Sigmoid colon (tissue), 7 donors: ENCODE measurements at places on chromosomes 1 and 21. TPM values are rescaled to one million over a fixed set of nuclear protein-coding genes. Genes with fewer than 3 reads are reported as not detected.

RNF186 gene
- total RNA-seq, result not detected

DNA sequence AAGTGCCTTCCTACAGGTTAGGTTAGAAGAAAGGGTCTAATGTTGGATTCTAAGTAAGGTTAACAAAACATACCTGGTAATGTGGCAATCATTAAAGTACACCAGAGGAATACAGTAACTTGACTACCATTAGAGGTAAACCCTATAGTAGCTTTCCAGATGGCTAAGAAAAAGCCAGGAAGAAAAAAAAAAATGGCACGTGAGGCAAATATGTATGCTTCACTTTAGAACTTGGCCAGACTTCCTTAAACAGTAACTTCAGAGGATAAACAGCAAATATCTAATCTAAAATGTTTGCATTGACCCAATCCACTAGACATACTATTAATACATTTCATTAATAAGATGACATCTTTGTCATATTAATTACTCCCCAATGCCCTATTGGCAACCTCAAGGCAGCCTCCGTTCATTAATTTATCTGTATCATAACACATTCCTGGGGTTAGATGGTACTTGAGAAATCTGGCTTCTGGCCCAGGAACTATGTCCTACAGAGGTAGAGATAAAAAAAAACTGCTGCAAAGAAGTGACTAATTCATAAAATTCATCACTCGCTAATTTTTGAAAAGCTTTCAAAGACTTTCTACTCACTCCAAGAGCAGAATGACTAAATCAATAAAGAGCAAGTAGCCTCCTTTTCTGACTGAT, 5.8 kb downstream of the DCAF8 start:
- peaks cover 62% of the 10 kb centered on the region for H3K4me1 ChIP-seq
- H3K27ac ChIP-seq, result peak overlapping the region; percentile 26
- no peak overlapping the region for H3K4me3 ChIP-seq
- H3K27me3 ChIP-seq, result no peaks in the 10 kb centered on the region
- no peak for DNase-seq

GRCh38 chr1:101965341-101965740, 31.4 kb downstream of the OLFM3 start:
- DNase-seq, result no peak
- H3K4me3 ChIP-seq, result no peak overlapping the region
- H3K36me3 ChIP-seq, result no peaks in the 10 kb centered on the region
- no peaks in the 10 kb centered on the region for H3K27me3 ChIP-seq
- H3K27ac ChIP-seq, result no peak overlapping the region

GRCh38 chr1:214452152-214452784, 99.1 kb downstream of the PTPN14 start:
- peaks cover 4% of the 10 kb centered on the region for H3K36me3 ChIP-seq
- H3K27ac ChIP-seq, result no peak overlapping the region
- DNase-seq, result no peak
- H3K4me3 ChIP-seq, result no peak overlapping the region
- H3K4me1 ChIP-seq, result peaks cover 47% of the 10 kb centered on the region
- no peaks in the 10 kb centered on the region for H3K27me3 ChIP-seq

DNA sequence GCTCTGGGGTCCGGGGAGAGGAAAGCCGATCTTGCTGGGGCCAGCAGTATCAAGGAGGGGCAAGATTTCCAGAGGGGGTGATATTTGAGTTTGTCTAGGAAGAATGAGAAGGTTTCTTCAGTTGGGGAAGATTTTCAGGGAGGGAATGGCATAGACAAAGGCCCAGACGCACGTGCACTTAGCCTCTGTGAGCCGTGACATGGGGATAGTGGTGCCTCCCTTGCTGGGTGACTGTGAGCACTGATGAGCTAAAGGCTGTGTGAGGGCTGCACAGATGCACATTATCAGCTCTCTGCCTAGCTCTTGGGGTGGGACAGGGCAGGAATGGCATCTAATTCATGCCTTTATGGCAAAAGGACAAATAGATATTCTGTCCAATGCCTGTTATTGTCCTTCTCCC, 1.8 kb downstream of the CDCP2 start:
- no peak for DNase-seq
- H3K27me3 ChIP-seq, result no peaks in the 10 kb centered on the region
- H3K27ac ChIP-seq, result no peak overlapping the region
- H3K4me3 ChIP-seq, result no peak overlapping the region
- no peaks in the 10 kb centered on the region for H3K36me3 ChIP-seq
- H3K4me1 ChIP-seq, result no peaks in the 10 kb centered on the region

GRCh38 chr1:245353411-245353810, 198.6 kb downstream of the KIF26B start:
- H3K4me1 ChIP-seq, result no peaks in the 10 kb centered on the region
- no peak overlapping the region for H3K4me3 ChIP-seq
- no peak for DNase-seq
- no peaks in the 10 kb centered on the region for H3K27me3 ChIP-seq
- H3K36me3 ChIP-seq, result no peaks in the 10 kb centered on the region
- no peak overlapping the region for H3K27ac ChIP-seq

GRCh38 chr1:224640018-224640417, 23.9 kb downstream of the CNIH3 start:
- no peaks in the 10 kb centered on the region for H3K27me3 ChIP-seq
- no peaks in the 10 kb centered on the region for H3K4me1 ChIP-seq
- no peaks in the 10 kb centered on the region for H3K36me3 ChIP-seq
- DNase-seq, result no peak

- no peaks in the 10 kb centered on the region for H3K4me1 ChIP-seq
- DNase-seq, result no peak
- H3K36me3 ChIP-seq, result no peaks in the 10 kb centered on the region
- H3K4me3 ChIP-seq, result no peak overlapping the region
- H3K27ac ChIP-seq, result no peak overlapping the region
Measured at GRCh38 chr21:26471099-26471471, 102.0 kb downstream of the CYYR1 start.

DNA sequence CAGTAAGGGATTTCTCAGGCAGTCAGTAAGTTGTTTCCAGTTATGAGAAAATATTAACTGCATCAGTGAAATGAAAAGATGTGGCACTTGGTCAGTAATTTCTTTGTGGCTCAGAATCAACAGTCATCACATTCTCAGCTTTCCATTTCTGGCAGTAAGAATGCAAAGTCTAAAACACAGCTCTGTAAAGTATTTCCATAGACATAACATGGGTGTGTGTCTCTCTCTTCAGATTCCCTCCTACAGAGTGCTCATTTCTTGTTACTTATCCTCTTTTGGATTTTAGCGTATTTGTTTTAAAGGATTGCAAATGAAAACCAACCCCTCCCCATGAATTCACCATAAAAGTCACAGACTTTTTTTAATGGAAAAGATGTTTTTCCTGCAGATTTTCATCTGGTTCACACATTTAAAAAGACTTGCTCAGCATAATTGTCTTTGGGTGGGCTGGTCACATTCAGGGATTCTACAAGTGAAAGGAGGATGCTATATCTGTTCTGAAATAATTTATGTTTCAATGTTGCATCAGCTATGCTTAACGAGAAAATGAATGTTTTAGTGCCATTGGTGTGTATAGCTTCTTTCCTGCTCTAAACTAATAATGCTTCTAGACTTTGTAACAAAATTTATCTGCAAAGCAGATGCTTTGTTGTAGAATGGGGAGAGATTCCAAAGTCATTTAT, 34.6 kb upstream of the CD55 start:
- H3K4me1 ChIP-seq, result no peaks in the 10 kb centered on the region
- H3K36me3 ChIP-seq, result no peaks in the 10 kb centered on the region
- no peak for DNase-seq
- H3K4me3 ChIP-seq, result no peak overlapping the region

GRCh38 chr21:45502006-45502345, 40.3 kb downstream of the SLC19A1 start:
- H3K27me3 ChIP-seq, result no peaks in the 10 kb centered on the region
- peaks cover 4% of the 10 kb centered on the region for H3K36me3 ChIP-seq

TBX19 gene
- 3.2 TPM for total RNA-seq
